ENCODE measurements at places on chromosomes 7 and 10.
A peak's percentile ranks its signal among the peaks of the same experiment; 100 is the strongest.

GRCh38 chr10:78332012-78332411 lies 298.3 kb downstream of the RPS24 start:
- no peak for DNase-seq

DNA sequence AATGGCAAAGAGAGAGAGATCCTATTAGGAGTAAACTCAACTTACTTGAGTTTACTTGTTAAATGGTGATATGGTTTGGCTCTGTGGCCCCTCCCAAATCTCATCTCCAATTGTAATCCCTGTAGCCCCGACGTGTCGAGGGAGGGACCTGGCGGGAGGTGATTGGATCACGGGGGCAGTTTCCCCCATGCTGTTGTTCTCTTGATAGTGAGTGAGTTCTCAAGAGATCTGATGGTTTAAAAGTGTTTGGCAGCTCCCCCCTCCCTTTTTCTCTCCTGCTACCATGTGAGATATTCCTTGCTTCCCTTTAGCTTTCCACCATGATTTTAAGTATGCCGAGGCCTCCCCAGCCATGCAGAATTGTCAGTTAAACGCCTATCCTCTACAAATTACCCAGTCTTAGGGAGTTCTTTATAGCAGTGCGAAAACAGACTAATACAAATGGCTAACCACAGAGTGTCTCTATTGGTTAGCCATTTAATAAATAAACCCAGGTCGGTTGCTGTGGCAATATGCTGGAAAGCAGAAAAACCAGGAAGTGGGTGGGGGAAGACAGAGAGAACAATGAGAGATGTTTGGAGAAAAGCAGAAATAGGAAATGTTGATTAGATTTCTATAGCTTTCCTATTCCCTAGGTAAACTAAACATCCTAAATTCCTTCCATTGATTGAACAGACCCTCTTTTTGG lies 3.0 kb upstream of the STMP1 start:
- no peak for DNase-seq

- DNase-seq = no peak
Measured at GRCh38 chr7:44469461-44470134, 20.9 kb downstream of the NUDCD3 start.

GRCh38 chr7:101722247-101722646 lies 93.2 kb upstream of the MYL10 start:
- DNase-seq = no peak

- DNase-seq = no peak
Measured at GRCh38 chr7:96728139-96728538, 18.5 kb upstream of the SEM1 start.

DNA sequence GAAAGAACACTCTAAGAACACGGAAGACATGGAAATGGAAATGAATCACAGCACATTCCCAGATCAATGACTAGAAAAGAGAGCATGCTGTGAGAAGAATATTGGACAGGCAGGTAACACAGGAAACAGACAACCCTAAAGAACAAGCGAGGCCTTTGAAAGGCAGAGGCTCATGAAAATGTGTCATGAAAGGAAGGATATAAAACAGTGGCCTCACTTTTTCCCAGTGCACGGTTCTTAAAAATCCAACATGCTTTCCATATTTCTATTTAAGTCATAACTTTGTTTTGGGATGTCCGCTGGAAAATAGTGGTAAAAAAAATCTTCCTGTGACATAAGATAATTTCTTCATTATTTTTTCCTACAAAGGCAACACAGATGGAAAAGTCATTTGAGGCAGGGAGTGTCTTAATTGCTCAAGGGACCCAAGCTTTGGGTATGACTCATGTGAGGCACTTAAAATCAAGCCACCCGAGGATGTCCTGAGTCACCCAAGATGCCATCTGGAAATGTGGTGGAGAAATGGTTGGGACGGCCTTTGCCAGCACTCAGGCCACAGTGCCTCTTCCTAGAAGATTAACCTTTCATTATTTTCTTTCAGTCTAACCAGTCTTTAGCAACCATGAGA lies 17.0 kb downstream of the ITIH5 start:
- DNase-seq = no peak

DNA sequence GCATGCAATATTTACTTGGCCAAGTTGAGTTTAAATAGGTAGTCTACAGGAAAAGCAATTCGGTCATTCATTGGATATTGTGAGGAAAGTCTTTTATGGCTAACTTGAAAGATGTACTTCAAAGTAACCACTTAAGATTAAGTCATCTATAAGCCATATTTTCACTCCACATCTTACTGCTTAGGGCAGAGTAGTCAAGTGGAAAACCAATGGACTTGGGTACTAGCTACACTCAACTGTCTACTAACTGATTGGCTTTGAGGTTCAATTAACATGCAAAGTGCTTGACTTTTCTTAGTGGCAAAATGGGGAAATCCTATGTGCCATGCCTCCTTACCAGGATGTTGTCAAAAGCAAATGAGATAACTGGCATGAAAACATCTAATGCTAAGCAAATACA lies 51.0 kb downstream of the CAV1 start:
- no peak for DNase-seq

DNA sequence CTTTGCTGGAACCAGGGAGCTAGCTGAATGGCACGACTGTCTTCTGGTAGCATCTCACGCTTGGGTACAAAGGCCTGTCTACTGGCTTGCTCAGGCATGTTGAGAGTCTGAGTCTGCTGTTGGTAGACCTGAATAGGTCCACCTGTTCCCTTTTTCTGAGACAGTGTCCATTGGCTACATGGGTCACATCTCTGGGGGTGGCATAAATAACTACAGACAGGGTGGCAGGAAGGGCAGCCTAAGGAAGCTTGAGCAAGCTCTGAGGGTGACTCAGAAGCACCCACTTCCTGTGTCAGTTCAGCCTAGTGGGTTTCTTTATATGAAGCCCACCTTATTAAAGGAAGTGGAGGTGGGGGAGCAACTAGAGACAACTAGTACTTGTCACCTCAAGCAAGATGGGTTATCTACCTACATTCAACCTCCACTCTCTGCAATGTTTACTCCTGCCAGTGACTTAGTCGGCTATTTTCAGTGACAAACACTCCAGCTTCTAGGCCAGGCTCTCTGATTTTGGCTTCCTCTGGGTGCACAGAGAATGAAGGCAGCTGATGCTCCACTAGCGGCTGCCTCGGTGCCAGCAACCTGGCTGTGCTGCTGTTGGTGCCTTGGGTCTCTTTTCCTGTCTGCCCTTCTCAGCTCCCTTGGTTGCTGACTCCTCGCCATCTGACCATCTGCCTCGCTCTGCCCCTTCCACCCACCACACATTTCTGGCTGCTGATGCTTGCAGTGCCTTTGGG lies 5.7 kb upstream of the ZYX start:
- DNase-seq = peak; percentile 28

- no peak for DNase-seq
Measured at GRCh38 chr7:141349804-141350203, 201.4 kb upstream of the AGK start.

DNA sequence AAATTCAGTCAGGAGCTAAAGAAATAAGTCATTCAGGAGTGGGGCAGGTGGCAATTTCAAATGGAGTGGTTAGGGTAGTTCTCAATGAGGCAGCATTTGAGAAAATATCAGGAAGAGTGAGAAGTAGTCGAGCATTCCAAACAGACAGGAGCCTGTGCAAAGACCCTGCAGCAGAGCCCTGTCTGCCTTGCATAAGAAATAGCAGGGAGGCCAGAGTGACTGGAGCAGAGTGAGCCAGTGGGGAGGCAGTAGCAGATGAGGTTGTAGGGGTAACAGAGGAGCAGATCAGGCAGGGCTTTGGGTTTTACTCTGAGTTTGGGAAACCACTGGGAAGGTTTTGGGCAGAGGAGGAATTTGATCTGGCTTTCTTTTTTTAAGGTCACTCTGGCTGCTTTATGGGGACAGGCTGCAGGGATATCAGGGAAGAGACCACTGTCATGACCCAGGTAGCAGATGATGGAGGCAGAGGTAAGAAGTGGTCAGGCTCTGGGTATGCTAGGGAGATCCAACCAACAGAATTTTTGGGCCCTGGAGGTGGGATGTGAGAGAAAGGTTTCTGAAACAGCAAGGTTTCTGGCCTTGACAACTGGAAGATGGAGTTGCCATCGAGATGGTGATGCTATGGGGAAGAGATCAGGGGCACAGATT lies 1.3 kb upstream of the BLVRA start:
- DNase-seq = no peak

- DNase-seq = peak; percentile 46
Measured at GRCh38 chr10:44647877-44648542, 263.1 kb upstream of the CXCL12 start.

DNA sequence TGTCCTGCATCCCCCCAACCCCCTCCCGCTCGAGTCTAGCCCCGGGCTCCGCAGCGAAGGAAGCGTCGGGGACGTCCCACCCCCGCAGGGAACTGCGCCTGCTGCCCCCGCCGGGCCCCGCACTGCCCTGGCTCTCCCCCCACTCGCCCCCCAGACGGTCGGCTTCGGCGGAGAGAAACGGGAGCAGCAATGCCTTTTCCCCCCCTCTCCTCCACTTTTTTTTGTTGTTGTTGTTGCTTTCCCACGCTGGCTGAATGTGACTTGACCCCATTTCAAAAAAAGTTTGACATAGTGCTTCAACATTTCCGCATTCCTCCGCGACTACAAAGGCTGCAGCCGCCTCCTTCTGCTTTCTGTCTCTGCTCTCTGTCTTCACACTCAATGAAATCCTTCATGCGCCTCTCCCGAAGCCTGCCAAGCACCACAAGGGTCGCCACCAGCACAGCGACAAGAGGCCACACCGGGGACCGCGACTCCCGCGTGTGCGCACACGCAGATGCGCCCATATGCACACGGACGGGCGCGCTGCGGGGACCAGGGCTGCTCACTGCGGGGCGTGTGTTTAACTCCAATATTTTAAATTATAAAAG lies 1.0 kb downstream of the CDK6 start:
- peak; percentile 63 for DNase-seq

- DNase-seq = no peak
Measured at GRCh38 chr10:113023017-113023416, 73.0 kb downstream of the TCF7L2 start.

DNA sequence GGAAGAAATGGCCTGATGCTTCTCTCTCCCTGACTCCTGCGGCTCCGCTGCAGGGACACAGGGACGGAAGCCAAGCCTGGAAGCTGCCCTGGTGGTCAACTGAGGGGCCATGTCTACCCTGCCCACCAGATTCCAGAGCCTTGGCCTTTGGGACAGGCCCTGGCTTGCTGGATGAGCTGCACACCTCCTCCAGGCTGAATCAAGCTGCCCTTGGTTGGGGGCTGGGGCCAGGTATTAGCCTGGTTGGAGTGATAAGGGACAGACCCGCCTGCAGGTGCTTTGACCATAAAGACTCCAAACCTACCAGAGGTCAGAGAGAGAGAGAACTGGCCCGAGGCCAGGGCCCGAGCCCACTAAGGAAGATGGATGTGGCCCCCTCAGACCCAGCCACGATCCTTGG lies 30.1 kb downstream of the CRHR2 start:
- no peak for DNase-seq

GRCh38 chr10:102004376-102004775 lies 51.6 kb downstream of the ARMH3 start:
- DNase-seq = no peak

GRCh38 chr10:71245420-71246325 lies 33.3 kb downstream of the UNC5B start:
- no peak for DNase-seq

- no peak for DNase-seq
Measured at GRCh38 chr7:63073736-63074135, 924.9 kb upstream of the ZNF722 start.

DNA sequence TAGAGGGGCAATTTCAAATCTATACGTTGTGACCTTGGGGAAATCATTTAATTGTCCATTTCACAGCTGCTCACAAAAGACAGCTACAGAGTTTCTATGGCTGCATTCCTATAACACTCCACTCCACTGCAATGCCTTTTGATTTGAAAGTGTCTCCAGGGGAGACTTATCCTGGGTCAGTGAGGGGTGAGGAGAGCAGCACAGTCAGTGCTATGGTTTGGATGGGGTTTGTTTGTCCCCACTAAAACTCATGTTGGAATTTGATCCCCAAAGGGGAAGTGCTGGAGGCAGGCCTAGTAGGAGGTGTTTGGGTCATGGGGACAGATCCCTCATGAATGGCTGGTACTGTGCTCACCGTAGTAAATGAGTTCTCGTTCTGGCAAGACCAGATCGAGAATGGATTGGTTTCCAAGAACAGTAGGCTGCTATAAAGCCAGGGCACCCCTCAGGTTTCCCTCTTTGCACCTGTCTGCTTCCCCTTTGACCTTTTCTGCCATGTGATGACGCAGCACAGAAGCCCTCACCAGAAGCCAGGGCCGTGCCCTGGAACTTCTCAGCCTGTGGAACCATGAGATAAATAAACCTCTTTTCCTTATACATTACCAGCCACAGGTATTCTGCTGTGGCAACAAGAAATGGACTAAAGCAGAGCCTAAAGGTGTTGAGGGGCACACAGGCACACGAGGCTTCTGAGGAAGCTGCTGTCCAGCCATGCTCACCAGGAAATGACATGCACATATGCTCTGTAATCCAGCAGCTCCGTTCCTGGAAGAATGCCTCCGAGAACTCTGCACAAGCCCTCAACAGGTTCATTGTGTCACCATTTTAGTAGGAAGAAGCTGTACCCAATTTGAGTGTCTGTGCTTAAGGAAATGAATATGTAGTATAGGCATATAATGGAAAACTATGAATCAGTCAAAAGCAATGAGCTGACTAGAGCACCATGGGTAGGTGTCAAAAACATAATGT lies 5.0 kb upstream of the PAPOLB start:
- DNase-seq = no peak

- no peak for DNase-seq
Measured at GRCh38 chr7:72243329-72243728, 168.8 kb downstream of the CALN1 start.
